ENCODE measurements at places on chromosomes 16 and 17. TPM values are rescaled to one million over a fixed set of nuclear protein-coding genes. Genes with fewer than 3 reads are reported as not detected.

DNA sequence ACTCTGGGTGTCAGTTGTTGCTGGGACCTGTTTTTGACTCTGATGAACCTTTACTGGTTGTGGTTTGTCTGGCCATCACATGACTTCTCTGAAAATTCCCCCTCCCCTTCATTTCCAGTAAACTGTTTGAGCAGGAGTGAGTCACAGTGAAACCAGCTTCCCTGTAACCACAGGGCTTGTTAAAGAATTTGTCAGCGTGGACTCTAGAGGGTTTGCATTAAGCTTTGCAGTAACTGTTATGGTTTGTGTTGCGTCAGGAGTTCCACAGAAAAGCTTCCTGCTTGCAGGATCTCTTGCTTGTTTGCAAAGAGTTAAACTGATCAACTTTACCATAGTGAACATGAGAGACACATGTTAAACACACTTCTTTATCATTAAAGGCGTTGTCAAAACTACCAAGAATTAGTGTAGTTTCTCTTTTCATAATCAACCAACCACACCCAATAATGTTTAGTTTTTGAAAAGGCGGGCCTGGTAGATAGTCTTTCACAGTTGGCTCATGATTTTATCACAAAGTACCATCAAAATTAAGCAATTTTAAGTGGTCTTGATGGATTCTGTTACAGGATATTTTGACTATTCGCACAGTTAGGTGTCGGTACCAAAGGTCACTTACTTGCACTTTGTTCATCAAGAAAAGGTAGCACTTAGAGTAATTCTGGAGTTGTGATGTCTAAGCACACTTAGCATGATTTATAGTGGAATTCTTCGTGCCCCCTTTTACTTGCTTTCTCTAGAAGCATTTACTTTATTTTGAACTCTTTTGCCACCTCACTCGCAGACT lies 79.3 kb downstream of the VMP1 start:
- DNase-seq, result peak; percentile 18

DNA sequence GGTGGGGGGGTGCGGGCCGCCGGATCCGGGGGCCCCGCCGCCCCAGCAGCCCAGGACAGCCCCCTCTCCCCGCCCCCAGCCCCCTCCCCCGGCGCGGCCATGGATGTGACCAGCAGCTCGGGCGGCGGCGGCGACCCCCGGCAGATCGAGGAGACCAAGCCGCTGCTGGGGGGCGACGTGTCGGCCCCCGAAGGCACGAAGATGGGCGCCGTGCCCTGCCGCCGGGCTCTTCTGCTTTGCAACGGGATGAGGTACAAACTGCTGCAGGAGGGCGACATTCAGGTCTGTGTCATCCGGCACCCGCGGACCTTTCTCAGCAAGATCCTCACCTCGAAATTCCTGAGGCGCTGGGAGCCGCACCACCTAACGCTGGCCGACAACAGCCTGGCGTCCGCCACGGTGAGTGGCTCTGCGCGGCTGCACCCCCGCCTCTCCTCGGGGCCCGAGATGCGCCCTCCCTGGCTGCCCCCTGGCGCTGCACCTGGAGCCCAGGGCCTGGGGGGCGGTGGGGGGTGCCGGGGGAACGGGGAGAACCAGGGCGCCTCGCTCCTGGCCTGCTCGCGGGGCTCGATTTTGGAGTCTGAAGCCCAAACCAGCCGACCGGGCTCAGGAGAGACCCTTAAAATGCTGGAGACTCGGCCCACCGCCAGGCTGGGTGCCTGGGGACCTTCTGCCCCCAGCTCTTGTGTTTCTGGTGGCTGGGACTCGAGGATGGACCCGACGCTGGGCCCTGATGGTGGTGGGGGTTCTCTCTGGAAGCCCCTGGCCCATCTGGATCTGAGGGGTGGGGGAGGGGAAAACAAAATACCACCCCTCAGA lies 744 bp downstream of the CMIP start:
- DNase-seq, result no peak

DNA sequence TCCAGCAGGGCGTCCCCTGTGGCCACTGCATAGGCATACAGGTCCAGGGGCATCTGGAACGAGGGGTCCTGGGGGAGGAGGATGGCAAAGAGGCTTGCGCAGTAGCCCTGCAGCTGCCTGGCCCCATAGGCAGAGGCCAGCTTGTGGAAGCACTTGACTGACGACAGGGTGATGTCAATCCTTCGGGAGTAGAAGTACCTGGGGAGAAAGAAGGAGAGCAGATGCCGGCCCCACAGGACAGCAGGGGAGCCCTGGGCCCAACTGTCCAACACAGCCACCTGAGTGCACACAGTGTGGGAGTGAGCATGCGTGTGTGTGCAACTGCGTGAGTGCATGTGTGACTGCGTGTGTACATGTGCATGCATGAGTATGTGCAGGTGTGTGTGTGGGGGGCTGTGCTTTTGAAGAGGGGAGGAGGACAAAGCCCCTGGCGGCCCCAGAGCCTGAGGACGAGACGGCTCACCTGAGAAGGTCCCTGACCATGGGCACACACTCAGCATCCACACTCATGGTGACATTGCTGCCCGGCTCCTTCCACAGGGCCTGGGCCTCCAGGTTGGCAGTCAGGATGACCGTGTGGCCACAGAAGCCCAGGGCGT lies 7.1 kb downstream of the LGALS3BP start:
- DNase-seq, result no peak

Gene MYADML2
- polyA plus RNA-seq, result not detected

Gene PIMREG
- polyA plus RNA-seq, result 20.2 TPM

DNA sequence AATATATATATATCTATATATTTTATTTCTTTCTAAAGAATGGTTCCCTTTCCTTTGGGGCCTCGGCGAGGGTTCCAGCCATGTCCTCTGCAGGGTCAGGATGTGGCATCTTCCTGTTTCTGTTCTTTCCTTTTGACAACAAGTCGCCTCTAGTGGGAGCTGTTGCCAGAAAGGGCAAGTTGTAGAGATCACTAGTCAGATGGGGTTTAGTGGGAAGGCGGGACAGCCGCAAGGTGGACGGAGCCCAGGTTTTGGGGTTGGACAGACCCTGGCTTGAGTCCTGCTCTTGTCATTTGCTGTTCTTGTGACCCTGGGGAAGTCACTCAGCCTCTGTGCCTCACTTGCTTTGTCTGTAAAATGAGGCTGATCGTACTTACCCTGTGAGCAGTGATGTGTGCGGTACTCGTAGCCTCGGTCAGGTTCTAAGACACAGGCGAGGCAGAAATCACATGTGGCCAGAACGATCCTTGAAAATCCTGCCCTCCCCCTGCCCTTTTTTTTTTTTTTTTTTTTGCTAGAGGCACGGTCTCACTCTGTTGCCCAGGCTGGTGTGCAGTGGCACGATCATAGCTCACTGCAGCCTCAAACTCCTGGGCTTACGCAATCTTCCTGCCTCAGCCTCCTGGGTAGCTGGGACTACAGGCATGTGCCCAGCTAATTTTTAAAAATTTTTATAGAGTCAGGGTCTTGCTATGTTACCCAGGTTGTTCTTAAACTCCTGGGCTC lies 80.1 kb downstream of the ABCC6 start:
- DNase-seq, result no peak

DNA sequence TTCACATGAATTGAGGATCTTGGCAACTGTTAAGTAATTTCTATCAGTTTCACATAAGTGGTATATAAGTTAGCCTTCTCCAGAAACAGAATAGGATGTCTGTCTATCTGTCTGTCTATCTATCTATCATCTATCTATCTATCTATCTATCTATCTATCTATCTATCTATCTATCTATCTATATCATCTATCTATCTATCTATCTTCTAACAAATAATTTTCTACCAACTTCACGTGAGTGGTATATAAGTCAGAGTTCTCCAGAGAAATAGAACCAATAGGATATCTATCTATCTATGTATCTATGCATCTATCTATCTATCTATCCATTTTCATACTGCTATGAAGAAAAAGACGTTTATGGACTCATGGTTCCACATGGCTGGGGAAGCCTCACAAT lies 11.4 kb upstream of the SPACA3 start:
- DNase-seq, result no peak

DNA sequence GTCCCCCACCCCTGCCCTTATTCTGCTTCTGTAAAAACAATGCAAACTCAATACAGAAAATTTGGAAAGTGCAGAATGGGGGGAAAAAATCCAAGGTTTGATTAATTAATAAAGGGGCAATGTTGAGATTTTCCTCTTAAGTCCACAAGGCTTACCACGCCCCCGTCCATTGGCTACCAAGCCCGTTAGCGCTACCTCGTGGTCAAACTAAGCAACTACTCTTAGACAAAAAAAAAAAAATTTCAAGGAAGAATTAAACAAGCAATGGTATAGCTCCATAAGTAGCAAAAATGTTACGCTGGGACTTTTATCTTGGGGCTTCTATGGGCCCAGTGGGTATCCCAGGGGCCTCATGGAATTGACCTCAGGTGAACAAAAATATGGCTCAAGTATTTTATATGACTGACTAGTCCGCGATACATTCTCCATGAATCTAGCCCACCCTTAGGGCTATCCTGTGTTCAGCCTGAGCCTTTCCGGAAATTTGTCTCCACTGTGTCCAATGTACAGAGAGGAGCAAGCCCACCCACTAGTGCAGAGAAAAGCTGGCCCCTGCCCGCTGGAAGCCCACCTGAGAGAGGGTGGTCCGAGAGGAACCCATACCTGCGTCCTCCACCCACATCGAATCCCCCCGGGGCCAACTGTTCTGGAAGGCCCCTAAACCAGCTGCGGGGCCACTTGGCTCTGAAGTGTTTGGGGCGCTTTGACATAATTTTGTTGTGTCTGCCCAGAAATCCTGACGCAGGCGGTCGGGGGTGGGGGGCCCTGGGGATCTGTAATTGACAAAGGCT lies 19.1 kb upstream of the TEX2 start:
- DNase-seq, result no peak

DNA sequence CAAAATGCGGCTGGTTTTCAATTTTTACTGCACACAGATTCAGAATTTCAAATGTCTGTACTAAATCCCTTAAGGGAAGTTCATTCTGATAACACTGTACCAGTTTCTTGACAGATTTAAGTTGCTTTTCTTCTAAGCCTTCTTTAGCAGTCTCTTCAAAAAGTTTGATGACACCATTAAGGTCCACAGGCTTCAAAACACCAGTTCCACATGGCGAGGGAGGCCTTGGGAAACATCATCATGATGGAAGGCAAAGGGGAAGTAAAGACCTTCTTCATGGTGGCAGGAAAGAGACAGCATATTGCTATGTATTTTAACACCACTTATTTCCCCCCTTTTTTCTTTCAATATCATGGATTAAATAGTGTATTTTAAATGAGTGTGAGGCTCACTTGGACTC lies 24.5 kb downstream of the NLRC5 start:
- no peak for DNase-seq

DNA sequence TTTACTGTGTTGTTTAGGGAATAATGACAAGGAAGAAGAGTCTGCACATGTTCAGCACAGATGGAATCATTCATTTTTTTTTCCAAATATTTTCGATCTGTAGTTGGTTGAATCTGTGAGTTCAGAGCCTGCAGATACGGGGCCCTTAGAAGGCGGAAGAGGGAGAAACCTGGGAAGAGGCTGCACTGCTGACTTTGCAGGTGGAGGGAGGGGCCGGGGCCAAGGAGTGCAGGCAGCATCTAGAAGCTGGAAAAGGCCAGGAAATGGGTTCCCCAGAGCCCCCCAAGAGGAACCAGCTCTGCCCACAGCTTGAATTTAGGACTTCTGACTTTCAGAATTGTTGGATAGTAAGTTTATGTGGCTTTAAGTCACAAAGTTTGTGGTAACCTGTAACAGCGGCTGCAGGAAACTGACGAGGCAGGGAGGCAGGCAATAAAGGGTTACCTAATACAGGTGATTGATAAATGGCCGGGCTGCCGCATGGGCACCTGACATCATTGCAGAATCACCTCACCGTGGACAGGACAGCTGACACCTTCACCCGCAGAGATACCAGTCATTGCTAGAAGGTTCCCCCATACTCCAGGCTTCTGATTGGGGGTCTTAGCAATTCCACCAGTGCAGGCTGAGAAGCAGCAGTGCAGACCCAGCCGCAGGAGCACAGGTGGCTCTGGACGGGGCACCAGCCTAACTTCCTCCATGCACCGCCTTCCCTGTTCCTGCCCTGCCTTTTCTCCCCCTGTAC lies 181.3 kb downstream of the IRF8 start:
- no peak for DNase-seq

- DNase-seq, result no peak
These were observed 31.0 kb downstream of the CFDP1 start for GRCh38 chr16:75402159-75402820.

DNA sequence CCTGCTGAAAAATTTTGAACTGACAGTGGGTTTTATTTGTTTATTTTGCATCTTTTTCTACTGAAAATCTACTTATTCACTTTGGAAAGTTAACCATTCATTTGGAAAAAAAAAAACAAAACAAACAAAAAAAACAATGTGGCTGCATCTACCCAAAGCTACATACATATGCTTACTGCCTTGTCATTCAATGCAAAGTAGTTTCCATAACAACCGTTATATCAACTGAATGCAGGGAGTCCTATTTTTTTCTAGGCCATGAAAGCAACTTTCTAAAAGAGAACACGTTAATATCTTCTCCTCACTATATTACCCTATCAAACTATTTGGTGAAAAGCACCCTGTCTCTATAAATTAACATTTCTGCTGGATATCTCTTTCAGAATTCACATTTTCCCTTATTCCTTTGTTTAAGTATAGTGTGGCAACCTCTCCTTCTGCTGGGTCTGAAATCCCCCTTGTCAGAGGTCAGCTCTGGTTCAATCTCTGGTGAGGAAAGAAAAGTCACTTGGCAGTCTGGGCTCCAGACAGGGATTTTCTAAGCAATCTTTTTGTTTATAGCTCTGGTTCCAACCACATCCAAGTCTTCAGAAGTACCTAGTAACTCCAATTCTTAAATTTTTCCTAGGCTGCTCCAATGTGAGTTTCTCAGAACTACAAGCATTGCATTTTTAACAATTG lies 528.4 kb upstream of the TOM1L1 start:
- no peak for DNase-seq

- no peak for DNase-seq
These were observed 15.4 kb downstream of the DNAAF8 start for GRCh38 chr16:4749700-4750257.

DNA sequence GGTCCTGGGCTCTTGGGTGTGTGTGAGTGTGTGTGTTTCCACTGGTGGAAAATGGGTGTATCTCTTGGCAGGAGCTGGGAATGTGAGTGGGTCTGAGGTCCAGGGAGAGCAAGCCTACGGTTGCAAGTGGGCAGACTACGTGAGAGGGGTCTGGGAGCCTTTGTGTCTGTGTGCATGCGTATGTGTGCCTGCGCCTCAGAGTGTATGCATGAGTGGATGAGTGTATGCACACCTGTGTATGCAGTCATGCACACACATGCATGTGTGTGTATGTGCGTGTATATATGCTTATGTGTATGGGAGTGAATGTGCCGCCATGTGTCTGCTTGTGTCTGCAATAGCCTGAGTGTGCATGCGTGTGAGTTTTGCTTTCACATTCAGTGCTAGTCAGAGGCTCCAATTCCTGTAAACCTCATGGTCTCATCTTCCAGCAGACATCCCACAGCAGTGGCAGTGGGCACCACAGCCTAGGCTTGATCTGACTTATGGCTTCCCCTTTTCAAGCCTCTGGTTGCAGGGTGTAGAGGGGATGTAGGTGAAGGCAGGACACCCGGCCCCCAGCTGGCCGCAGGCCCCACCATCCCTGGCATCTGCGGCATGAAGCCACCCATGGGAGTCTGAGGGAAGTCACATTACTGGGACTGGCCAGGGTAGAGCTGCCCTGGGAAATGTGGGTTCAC lies 19.7 kb upstream of the RMI2 start:
- DNase-seq, result no peak

Gene C16orf96
- polyA plus RNA-seq, result 0.08 TPM

Gene CACNG1
- not detected for polyA plus RNA-seq

Data from right renal cortex interstitium (tissue), 3 donors.